Renal pelvis (tissue), 12 donors: ENCODE measurements at places on chromosomes 4 and X. TPM values are rescaled to one million over a fixed set of nuclear protein-coding genes. Genes with fewer than 3 reads are reported as not detected.

Gene CLDN2
- polyA plus RNA-seq, result 71.6 TPM

Gene SFRP2
- 14.2 TPM for polyA plus RNA-seq

Gene RNF150
- polyA plus RNA-seq, result 25.9 TPM

Gene CRMP1
- 66.6 TPM for polyA plus RNA-seq

Gene BCLAF3
- 16.6 TPM for polyA plus RNA-seq

Gene TASL
- 0.52 TPM for polyA plus RNA-seq

Gene DUSP21
- polyA plus RNA-seq, result not detected

Gene DUX4
- 0.33 TPM for polyA plus RNA-seq

Gene NDUFC1
- 99.7 TPM for polyA plus RNA-seq

Gene CXCL1
- polyA plus RNA-seq, result 0.36 TPM

Gene IGBP1
- 100 TPM for polyA plus RNA-seq

Gene CHIC1
- polyA plus RNA-seq, result 11.7 TPM

Gene SPOCK3
- polyA plus RNA-seq, result 13.3 TPM

Gene CENPVL1
- polyA plus RNA-seq, result 0.33 TPM

Gene SSX1
- not detected for polyA plus RNA-seq

Gene DDX53
- polyA plus RNA-seq, result not detected

Gene FGF16
- not detected for polyA plus RNA-seq

Gene KLKB1
- 1.1 TPM for polyA plus RNA-seq

Gene PDGFRA
- polyA plus RNA-seq, result 140 TPM

Gene SORCS2
- 11.1 TPM for polyA plus RNA-seq

Gene WNK3
- polyA plus RNA-seq, result 6.4 TPM

Gene TEX11
- polyA plus RNA-seq, result not detected

Gene COX18
- polyA plus RNA-seq, result 19.4 TPM

Gene ARMCX4
- 32.8 TPM for polyA plus RNA-seq

Gene USP46
- 32.2 TPM for polyA plus RNA-seq

Gene ODAM
- polyA plus RNA-seq, result 1.7 TPM

Gene EFHC2
- polyA plus RNA-seq, result 8.6 TPM
